T-cell (primary cell): ENCODE measurements at places on chromosomes 1 and 21.

GRCh38 chr21:38223893-38224540, 32.8 kb upstream of the KCNJ15 start:
- no peak for DNase-seq

- DNase-seq, result no peak
Measured at GRCh38 chr1:23628951-23629387, 62.6 kb upstream of the RPL11 start.

DNA sequence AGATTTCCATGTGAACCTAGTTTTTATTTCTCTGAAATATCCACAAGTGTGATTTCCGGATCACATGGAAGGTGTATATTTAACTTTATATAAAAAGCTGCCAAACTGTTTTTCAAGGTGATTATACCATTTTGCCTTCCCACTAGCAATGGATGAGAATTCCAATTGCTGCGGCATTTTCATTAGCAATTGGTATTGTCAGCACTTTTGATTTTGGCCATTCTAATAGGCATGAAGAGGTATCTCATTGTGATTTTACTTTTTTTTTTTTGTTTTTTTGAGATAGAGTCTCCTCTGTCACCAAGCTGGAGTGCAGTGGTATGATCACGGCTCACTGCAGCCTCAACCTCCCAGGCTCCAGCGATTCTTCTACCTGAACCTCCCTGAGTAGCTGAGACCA, 5.0 kb upstream of the CYB5R1 start:
- DNase-seq, result no peak

DNA sequence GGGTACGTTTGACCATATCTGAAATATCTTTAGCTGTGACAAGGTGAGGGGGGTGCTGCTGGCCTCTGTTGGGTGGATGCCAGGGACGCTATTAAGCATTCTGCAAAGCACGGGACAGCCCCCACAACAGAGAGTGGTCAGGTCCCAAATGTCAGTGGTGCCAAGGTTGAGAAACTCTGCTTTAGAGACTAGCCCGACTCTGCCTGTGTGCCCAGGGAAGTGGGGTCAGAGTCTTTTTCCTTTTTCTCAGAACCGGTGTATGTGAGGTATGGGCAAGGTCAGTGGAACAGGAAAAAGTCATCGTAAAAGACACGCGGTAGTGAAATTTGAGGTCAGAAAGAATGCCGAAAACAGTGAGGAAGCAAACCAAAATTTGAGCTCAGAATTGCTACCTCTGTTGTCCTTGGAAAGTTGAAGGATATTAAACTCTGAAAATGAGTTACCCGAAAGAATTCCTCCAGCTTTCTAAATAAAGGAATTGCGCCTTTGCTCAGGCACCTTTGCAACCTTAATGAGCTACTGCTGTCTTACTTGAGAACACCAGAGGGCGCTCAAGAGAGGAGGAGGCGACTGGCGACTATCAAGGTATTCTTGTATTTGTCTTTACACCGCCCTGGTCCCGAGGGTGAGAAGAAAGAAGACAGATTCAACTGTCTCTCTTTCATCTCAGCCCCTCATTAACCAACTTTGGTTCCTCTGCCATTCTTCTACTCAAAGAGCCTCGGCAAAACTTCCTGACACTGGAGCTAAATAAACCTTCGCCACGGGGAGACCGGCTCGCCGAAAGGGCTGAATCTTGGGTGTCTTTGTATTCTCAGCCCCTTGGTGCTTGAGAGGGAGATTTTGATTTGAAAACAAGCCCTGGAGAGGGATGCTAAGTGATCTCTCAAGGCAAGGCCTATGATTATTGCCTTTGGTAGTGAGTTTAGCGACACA, 85.4 kb upstream of the OLIG2 start:
- no peak for DNase-seq

DNA sequence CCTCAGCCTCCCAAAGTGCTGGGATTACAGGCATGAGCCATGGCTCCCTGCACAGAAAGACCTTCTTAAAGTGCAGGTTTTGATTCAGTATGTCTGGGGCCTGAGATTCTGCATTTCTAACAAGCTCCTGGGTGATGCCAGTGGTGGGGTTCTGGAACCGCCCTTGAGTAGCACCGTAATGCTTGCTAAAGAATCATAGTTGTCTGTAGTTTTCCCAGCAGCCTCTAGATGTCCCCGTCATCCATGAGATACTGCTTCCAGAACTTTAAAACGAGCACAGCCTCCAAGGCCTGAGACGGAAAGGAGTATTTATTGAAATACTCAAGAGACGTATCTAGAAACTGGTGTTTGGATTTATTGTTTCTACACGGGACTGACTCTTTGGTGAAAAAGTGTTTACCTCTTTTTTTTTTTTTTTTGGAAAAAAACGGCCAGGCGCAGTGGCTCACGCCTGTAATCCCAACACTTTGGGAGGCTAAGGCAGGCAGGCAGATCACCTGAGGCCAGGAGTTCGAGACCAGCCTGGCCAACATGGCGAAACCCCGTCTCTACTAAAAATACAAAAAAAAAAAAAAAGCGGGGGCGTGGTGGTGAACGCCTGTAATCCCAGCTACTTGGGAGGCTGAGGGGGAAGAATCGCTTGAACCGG, 2.6 kb upstream of the TOR3A start:
- peak; percentile 50 for DNase-seq
